ENCODE measurements at places on chromosomes 13 and 19.

DNA sequence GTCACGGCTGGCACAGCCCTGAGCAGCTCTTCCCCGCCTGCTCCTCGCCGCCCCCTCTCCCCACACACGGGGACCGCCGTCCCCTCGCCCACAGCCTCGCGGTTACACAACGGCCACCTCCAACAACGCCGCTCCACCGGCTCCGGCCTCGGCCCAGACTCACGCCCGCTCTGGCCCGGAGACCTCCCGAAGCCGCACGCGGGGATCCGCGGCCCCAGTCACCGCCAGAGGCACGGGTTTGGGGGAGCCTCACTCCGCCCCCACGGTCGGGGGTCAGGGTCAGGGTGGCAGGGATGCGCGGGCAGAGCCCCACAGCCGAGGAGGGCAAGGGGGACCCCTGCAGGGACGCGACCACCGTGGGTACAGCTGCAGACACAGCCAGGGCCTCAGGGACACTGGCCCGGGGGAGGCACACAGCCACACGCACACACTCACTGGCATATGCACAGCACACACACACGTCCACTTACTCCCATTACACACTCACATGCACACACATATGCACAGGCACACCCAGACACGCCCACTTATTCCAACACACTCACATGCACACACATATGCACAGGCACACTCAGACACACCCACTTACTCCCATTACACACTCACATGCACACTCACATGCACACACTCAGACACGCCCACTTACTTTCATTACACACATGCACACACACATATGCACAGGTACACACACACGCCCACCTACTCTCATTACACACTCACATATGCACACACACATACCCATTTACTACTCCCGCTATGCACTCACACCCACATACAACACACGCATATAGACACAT lies 1.6 kb downstream of the TTYH1 start:
- DNase-seq, result no peak

GRCh38 chr19:5125797-5126497 lies 157.0 kb downstream of the KDM4B start:
- DNase-seq, result no peak

GRCh38 chr13:63737418-63737817 lies 2321.8 kb upstream of the PCDH20 start:
- DNase-seq, result no peak

- no peak for DNase-seq
Measured at GRCh38 chr13:44218501-44219240, 155.0 kb upstream of the SERP2 start.

DNA sequence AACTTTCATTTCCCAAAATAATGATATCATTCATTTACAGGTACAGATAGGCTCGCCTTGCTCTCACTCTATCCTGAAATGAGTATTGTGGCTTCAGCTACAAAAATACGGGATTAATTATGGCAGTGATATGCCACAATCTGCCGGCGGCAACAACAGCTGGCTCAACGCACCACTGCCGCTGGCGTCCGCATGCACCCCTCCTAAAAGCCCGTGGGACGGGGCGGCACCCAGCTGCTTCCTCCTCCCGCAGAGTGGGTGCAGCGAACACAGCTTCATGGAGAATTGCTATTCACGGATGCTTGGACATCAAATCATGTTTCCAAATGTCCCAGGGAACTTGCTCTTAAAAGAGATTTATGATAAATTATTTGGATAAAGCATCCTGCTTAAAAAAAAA lies 266.8 kb downstream of the TEX29 start:
- no peak for DNase-seq

DNA sequence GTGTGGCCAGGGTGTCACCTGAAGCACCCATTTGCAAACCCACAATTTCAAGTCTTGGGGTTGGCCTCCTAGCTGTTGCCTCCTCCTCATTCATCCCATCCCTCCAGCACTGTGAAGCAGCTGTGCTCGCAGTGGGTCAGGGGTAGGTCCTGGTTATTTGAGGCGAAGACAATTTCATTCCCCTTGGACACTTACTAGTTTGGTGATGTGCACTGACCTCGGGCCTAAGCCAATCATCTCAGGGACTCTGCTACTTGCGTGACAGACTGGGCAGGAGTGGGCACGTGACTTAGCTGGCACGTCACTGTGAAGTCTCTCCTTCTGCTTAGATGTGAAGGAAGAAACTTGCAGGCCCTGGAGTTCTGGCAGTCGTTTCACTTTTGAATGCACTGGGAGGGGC lies 3.5 kb upstream of the ATP11A start:
- DNase-seq, result no peak

DNA sequence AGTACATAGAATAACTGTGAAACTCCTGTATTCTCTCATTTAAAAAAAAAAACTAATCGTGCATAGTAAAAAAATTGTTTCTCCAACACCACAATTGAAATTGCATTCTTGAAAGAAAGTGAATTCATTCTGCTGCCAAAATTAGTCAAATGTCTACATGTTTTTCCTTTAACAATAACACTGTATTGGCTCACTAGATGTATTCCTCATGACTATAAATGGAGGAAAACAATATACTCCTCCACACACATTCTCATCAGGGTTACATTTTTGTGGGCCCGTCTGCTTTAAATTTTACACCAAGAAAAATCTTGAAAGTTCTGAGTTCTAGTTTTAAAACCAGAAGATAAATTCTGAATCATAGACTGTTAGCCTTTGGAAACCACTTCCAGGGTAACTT lies 233.6 kb downstream of the KLF12 start:
- no peak for DNase-seq

GRCh38 chr13:33918199-33918932 lies 100.4 kb downstream of the RFC3 start:
- DNase-seq, result no peak

GRCh38 chr19:39516270-39516669 lies 1.3 kb downstream of the SELENOV start:
- no peak for DNase-seq

DNA sequence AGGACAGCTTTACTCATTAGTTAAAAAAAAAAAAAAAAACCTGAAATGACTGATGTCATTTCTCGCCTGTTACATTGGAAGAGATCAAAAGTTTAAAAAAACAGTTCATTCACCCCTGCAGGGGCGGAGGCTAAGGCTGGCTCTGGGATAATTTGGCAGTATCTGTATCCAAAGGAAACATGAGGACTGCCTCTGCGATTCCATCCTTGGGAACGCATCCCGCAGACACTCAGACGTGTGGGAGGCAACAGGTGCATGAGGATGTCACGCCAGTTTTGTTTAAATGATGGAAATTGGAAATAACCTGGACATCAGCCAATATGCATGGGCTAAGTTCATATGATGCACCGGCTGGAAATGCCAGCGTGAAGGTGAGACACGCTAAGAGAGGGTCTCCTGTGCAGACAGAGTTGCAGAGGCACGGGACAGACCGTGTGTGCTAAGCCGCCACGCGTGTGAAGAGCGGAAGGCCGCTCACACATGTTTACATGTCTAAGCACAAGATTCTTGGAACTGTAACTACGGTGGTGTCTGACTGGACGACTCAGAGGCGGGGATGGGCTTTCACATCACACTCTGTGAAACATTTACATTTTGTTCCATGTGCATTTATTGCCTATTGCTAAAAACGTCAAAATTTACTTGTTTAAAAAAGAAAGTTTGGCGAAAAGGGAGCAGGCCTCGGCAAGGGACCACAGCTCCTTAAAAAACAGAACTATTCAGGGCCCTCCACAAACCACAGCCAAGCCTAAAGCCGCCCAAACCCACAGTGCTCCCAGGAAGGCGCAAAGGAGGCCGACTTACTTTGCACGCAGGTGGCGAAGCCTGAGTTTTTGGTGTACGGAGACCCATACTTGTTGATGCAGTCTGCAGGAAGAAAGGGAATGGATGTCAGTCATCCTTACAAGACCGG lies 17.9 kb downstream of the GAS6 start:
- no peak for DNase-seq

DNA sequence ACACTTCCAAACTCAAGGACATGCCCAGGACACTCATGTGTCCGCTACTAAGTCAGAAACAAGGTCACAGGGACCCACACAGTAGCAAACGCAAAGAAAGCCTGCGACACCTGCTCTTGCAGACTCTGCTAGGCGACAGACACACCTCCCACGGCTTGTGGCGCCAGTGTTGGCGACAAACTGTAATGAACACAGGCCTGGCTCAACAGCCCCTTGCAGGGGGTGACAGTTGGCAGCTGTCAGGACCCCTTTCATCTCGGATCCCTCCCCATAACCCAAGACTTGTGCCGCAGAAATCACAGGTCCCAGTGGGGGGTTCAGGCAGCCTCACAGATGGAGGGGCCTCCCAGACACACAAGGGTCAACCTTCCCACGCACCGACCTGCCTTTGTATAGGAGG lies 364 bp downstream of the CKM start:
- DNase-seq, result no peak

- DNase-seq, result no peak
Measured at GRCh38 chr19:7947939-7948338, 4.5 kb upstream of the TIMM44 start.

DNA sequence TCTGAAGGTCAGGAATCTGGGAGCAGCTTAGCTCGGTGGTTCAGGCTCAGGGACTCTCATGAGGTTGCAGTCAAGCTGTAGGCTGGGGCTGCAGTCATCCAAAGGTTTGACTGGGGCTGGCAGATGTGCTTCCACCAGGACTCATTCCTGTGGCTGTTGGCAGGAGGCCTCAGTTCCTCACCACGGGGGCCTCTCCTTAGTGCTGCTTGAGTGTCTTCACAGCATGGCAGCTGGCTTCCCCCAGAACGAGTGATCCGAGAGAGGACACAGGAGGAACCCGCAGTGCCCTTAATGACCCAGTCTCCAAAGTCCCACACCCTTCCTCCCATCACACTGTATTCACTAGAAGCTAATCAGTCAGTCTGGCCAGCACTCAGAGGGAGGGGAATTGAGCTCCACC lies 38.7 kb upstream of the EHD2 start:
- DNase-seq, result no peak

GRCh38 chr13:39315796-39316195 lies 277.5 kb downstream of the NHLRC3 start:
- DNase-seq, result no peak

Data from DMS 273 treated with DMSO at 0.1 percent for 48 hours (cell line).